ENCODE measurements at places on chromosomes 6 and 20.

- no peak for DNase-seq
These were observed 149.6 kb downstream of the BCAS1 start for GRCh38 chr20:53920647-53921245.

DNA sequence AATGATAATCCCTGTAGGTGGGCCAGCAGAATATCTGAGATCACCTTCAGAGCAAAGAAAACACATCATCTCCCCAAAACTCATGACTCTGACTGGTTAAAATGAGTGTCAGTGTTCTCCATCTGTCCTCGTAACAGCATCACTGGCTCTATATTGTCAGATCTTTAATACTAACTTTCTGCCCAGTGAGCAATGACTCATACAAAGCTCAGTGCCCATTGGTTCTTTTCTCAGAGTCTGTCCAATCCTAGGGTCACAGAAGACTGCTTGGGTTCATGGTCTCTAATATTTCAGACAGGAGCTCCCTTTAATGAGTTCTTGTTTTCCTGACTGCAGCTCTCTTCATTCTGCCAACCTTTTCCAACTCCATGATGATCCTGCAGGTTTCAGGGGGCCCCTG, 36.4 kb downstream of the HLA-DPB1 start:
- DNase-seq = no peak

DNA sequence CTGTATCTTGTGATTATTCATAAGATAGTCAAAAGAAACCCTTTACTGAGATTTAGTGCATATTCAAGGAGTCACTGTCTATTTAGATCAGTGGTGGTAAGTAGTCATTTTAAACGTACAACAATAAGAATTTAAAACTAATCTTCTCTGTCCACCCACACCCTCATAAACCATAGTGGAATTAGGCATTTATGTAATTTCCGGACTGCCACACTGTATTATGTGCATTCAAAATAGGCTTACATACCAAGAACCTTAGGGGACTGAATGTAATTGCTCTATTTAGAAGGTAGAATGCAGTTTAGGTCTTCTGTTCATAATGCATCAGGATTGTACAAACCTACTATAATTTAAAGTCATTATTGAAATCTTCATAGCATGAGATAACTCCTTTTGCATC, 685.4 kb downstream of the TENT5A start:
- no peak for DNase-seq

- no peak for DNase-seq
These were observed 561.8 kb upstream of the AGPAT4 start for GRCh38 chr6:161835500-161836215.

DNA sequence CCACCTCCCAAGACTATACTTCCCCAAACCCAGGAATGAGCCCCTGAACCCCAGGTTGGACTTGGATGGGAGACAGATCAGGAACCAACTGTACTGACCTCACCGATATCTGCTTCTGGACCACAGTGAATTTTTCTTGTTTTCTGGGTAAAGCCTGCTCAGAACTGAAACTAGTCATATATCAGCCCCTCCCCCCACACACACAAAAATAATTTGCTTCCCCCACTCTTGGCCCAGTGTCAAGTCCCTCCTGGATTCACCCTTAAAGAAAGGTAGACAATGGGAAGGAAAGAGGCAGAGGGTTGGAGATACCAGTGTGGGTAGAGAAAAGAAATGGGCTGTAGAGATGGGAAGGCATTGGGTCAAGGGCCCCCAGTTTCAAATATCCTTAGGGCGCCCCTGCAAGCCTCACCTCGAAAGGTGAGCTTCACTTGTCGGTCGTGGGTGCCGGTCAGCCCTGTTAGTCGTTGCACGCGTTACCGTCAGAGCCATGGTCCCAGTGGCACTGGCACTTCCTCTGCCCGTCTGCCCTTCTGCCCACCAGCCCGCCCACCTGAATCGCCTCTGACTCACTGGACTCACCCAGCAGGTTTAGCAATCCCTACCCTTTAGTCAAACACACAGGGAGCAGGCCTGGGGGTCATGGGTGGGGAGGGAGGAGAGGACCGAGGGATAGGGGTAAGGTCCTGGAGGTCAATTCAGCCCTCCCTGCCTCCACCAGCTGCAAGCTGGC, 8.5 kb upstream of the SPAG4 start:
- DNase-seq = peak; percentile 76

GRCh38 chr20:12466915-12467314, 541.9 kb upstream of the SPTLC3 start:
- DNase-seq = no peak

DNA sequence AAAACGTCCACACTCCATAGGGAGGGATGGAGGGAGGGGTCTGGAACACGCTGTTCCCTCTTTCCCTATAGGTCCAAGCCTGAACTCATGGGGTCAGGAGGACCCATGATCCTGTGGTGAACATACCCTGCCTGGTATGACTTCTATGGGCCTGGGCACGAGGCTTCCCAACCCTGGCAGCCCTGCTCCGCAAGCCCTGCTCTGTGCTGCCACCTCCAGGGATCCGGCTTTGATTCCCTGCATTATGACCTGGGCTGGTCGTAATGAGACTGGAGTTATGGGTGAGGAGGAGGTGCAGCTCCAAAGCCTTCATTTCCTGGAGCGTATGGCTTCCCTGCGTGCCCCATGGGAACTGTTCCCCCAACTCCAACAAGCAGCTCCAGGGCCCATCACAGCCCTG, 54.9 kb downstream of the CDH22 start:
- DNase-seq = no peak

- DNase-seq = no peak
These were observed 150.8 kb downstream of the ASCC3 start for GRCh38 chr6:100730001-100730980.

GRCh38 chr6:148417045-148417444, 74.4 kb downstream of the SASH1 start:
- DNase-seq = no peak

GRCh38 chr20:9052136-9052535, 16.8 kb upstream of the PLCB4 start:
- DNase-seq = no peak

DNA sequence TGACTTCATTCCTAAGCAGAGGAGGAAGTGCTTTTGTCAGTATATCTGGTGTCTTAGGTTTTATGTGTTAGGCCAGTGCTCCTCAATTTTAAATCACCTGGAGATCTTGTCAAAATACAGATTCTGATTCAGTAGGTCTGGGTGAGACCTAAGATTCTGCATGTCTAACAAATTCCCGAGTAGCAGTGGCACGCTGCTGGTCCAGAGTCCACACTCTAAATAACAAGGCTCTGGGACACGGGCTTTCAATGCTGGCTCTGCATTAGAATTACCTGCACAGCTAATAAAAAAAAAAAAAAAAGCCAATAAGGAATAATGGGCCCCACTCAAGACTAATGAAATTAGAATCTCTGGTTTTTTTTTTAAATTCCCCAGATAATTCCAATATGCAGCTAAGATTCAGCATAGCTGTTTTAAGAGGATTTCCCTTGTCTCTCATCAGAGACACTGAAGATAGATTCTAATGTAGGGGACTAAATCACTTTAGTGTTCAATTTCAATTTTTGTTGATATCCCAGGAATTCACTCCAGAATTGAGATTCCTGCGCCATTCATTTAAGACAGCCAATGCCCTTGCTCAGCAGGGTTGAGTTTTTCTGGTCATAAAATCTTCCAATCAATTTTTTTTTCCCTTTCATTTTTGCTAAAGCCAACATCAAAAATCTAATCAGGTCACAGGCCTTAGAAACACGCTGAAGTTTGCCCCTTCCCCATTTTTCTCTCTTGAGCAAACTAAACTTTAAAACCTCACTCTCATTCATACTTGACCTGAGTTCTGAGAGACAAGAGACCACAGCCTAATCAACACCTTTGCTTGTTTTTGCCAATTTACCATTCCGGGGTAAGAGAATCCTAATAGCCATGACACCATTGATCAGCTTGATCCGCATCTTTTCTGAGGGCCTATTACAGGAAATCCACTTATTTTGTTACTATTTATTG, 2.4 kb downstream of the TDP2 start:
- DNase-seq = no peak
